Mesenteric fat pad (tissue), 1 donor: ENCODE measurements at places on chromosomes 13 and 19. TPM values are rescaled to one million over a fixed set of nuclear protein-coding genes. Genes with fewer than 3 reads are reported as not detected.

DNA sequence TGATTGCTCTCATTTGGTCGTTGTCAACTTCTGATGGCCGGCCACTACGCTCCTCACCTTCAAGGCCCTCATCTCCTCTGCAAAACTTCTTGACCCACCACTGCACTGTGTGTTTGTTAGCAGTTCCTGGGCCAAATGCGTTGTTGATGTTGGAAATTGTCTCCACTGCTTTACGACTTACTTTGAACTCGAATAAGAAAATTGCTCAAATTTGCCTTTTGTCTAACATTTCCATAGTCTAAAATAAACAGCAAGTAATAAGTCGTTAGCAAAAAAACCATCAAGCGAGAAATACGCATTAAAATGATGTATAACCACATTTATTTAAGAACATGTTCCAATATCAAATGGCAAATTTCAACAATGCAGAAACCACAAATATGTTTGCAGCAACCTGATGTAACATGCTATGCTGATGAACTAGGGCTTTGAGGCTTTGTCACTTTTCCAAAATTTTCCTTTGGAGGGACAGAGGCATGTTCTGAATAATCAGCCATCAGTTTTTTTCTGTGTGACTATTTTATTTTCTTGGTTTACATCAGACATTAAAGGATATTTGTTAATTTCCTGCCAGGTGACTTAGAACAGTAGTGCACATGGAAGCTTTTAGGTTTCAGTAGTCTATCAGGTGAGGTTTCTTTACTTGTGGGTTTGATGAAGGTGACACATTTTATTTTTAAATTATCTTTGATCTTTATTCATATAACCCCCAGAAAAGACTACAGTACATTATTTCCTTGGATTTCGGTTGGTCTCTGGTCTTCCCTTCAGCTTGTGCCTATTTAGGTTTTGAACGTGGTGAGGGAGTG, 74.7 kb upstream of the TEX29 start:
- no peak for DNase-seq

DNA sequence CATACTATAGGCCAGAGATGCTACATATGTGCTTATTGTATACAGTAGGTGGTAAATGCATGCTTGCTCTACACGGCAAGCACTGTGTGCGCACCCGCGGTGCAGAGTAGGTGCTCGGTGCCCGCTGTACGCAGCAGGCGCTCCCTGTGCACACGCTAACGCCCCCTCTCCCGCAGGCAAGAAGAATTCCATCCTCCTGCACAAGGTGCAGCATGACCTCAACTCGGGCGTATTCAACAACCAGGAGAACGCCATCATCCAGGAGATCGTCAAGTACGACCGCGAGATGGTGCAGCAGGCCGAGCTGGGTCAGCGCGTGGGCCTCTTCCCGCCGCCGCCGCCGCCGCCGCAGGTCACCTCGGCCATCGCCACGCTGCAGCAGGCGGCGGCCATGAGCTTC, 17.7 kb downstream of the POLRMT start:
- DNase-seq, result no peak

Gene CGB1
- total RNA-seq, result not detected

Gene TEX101
- total RNA-seq, result not detected
